ENCODE measurements at places on chromosomes 7 and 10. TPM values are rescaled to one million over a fixed set of nuclear protein-coding genes. Genes with fewer than 3 reads are reported as not detected.
A peak's percentile ranks its signal among the peaks of the same experiment; 100 is the strongest.

The NEUROG3 gene
- not detected for total RNA-seq

The SH2D4B gene
- total RNA-seq, result 0.27 TPM

The ZNF487 gene
- total RNA-seq, result 22.8 TPM

The MEPCE gene
- total RNA-seq, result 54.9 TPM

The STOX1 gene
- not detected for total RNA-seq

The OIT3 gene
- not detected for total RNA-seq

The CPA4 gene
- total RNA-seq, result not detected

The FBXL13 gene
- 0.85 TPM for total RNA-seq

The SH2B2 gene
- 1.6 TPM for total RNA-seq

The MRLN gene
- total RNA-seq, result not detected

DNA sequence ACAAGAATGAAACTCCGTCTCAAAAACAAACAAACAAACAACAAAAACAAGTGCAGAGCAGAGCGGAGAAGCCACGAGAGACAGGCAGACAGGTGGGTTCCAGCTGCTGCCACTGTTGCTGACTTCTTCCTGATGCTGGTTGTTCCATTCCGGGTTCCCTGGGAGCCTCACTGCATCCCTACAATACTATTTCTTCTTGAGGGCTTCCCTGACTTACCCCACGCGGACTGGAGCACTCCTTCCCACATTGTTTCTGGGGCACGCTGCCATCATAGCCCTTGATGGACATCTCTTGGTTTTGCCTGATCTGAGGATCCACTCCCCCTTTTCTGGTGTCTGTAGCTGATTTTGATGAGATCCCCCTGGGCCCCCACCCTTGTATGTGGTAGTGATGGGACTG is 5.6 kb upstream of the NKX1-2 start:
- H3K4me3 ChIP-seq, result no peak overlapping the region
- H3K27ac ChIP-seq, result no peak overlapping the region
- no peaks in the 10 kb centered on the region for H3K36me3 ChIP-seq
- no peaks in the 10 kb centered on the region for H3K4me1 ChIP-seq
- peaks cover 15% of the 10 kb centered on the region for H3K27me3 ChIP-seq
- DNase-seq, result no peak

DNA sequence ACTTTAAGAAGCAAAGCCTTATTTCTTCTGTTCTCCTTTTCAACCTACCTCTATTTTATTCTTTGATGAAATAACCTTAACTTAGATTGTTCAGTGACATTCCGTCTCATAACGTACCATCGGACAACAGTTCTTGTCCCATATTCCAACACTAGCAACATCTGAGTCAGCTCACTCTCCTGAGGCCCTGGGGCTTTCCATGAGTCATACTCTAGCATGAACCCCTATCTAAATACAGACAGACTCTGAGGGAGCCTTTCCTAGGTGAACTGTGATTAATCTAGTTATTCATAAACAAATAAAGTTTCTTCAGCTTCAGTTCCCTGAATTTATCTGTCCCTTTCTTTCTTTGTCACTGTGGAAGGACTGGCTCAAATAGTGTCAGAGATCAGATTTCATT is 168.7 kb upstream of the LYZL1 start:
- H3K4me1 ChIP-seq, result no peaks in the 10 kb centered on the region
- H3K27ac ChIP-seq, result no peak overlapping the region
- DNase-seq, result no peak
- no peaks in the 10 kb centered on the region for H3K36me3 ChIP-seq
- no peaks in the 10 kb centered on the region for H3K27me3 ChIP-seq

DNA sequence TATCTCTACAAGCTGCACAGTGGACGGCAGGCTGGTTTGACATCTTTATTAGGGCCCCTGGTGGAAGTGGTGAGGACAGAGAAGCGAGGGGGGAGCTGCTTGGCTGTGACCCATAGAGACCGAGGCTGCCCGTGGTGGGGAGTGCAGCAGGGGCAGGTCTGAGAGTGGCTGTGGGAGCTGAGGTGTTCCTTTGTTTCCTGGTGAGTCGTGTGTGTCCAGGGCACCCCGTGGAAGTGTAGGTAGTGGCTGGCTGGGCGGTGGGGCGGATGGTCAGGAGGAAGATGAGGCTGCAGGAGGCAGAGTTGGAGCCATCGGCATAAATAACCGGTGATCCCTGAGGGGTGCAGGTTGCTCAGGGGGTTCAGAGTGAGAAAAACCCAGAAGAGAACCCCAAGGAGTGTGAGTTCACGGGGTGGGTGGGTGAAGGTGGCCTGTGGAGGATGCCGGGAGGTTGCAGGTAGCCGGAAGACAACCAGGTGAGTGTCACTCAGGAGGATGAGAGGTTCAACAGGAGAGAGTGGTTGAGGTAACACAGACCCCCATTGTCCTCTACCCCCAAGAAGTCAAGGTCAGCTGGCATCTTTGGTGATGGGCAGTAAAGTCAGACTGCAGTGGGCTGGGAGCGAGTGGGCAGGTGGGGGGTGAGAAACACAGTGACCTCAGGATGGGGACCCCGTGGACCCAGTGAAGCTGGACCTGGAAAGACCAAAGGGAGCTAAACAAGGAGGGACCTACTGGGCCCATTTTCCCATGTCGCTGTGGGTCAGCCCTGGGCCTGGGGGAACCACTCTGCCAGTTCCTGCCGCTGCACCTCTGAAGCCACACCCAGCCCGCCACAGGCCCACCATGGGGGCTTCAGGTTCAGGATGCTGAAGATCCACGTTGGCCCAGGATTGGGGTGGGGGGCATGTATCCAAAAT is 7.8 kb downstream of the ATP6V0E2 start:
- H3K4me1 ChIP-seq, result peaks cover 7% of the 10 kb centered on the region
- DNase-seq, result no peak
- H3K27me3 ChIP-seq, result no peaks in the 10 kb centered on the region
- H3K4me3 ChIP-seq, result no peak overlapping the region

DNA sequence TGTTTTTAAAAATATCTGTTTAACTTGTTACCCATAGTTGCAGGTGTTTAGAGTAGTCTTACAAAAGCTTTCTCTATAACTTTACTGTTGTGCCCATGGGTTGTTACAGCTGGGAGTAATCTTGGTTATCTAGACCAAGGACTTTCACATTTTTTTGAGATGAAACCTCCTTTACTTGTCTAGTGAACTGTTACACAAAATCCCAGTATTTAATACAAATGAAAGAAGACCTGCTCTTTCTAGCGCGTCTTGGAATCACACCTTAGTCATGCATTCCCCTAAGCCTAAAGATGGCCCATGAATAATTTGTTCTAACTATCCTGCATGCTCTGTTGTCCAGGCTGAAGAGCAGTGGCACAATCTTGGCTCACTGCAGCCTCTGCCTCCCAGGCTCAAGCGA is 38.0 kb downstream of the CSGALNACT2 start:
- DNase-seq, result no peak
- H3K27ac ChIP-seq, result no peak overlapping the region
- peaks cover 59% of the 10 kb centered on the region for H3K36me3 ChIP-seq
- no peaks in the 10 kb centered on the region for H3K27me3 ChIP-seq

- H3K36me3 ChIP-seq, result no peaks in the 10 kb centered on the region
Measured at GRCh38 chr7:135795846-135796570, 47.4 kb upstream of the FAM180A start.

DNA sequence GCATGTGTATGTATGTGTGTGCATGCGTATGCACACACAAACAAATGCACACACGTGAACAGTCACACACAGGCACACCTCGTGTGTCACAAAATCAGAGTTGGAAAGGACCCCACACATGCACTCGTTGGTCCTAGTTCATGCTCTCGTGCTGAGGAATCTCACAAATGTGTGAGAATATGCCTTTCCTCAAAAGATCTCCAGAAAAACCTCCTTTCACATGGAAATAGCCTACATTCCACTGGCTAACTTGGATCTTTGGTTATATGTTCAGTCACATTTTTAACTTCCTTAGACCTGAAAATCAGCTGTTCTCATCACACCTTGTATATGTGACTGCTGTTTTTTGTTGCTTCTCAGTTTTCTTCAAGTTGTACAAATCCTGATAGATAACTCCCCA is 256.7 kb downstream of the DPP6 start:
- no peak overlapping the region for H3K27ac ChIP-seq
- H3K4me3 ChIP-seq, result no peak overlapping the region
- H3K27me3 ChIP-seq, result no peaks in the 10 kb centered on the region
- H3K36me3 ChIP-seq, result no peaks in the 10 kb centered on the region

DNA sequence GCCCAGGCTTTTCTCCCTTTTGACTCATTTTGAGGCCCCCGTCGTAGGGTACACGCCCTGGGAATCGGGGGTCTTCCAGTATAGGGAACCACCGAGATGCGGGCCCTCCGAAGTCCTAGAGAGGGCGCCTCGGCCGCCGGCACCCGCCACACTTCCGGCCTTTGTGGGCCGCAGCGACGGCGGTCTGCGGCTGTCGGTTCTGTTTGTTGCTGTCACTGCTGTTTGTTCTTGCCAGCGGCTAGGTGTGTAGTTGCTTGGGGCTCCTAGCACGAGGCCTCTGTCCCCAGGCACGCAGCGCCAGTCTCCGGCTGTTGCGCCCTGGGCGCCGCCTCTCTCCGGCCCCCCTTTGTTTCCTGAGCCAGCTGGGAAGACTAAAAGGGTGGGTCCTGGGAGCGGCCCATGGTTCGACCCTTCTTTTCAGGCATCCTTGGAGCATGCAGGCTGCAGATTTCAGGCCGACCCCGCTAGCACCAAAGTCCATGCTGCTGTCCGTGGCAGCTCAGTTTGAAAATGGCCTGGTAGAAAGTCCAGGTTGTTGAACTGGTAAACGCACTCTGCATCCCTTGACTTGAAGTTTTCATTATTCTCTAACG is 17.8 kb upstream of the ZKSCAN1 start:
- H3K4me3 ChIP-seq, result peak overlapping the region; percentile 39
- no peaks in the 10 kb centered on the region for H3K36me3 ChIP-seq

GRCh38 chr7:141161550-141162535 is 88.0 kb downstream of the TMEM178B start:
- H3K27ac ChIP-seq, result no peak overlapping the region
- H3K36me3 ChIP-seq, result no peaks in the 10 kb centered on the region
- no peaks in the 10 kb centered on the region for H3K27me3 ChIP-seq
- no peak for DNase-seq

- no peak for DNase-seq
- no peaks in the 10 kb centered on the region for H3K36me3 ChIP-seq
- H3K27me3 ChIP-seq, result no peaks in the 10 kb centered on the region
- no peak overlapping the region for H3K4me3 ChIP-seq
Measured at GRCh38 chr7:33873518-33873917, 31.8 kb upstream of the BMPER start.

DNA sequence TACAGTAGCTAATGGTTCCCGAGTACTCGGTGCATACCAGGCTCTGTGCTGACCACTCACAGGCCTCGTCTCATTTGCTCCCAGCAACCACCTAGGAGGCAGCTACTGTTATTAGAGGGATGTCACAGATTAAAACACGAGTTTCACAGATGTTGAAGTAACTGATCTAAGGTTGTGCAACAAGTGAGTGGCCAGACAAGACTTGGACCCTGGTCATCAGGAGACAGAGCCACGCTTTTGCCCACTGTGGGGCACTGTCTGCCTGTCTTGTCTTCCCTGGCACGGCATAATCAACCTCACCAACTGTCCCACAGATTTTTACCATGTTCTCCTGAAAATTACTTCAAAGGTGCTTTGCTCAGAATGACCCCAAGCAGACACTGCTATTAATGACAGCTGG is 111.6 kb upstream of the HABP2 start:
- no peaks in the 10 kb centered on the region for H3K36me3 ChIP-seq
- H3K4me3 ChIP-seq, result no peak overlapping the region
- no peak for DNase-seq

- H3K27me3 ChIP-seq, result no peaks in the 10 kb centered on the region
- no peak overlapping the region for H3K27ac ChIP-seq
- H3K4me1 ChIP-seq, result peaks cover 9% of the 10 kb centered on the region
- H3K4me3 ChIP-seq, result no peak overlapping the region
- no peak for DNase-seq
Measured at GRCh38 chr10:114491933-114492332, 87.6 kb upstream of the AFAP1L2 start.

- no peak for DNase-seq
- H3K27ac ChIP-seq, result no peak overlapping the region
- peaks cover 10% of the 10 kb centered on the region for H3K4me1 ChIP-seq
- H3K36me3 ChIP-seq, result no peaks in the 10 kb centered on the region
Measured at GRCh38 chr10:103197174-103197573, 4.1 kb upstream of the NT5C2 start.

- no peaks in the 10 kb centered on the region for H3K27me3 ChIP-seq
- H3K36me3 ChIP-seq, result no peaks in the 10 kb centered on the region
- H3K4me1 ChIP-seq, result peaks cover 33% of the 10 kb centered on the region
- no peak overlapping the region for H3K27ac ChIP-seq
Measured at GRCh38 chr10:78253063-78253853, 219.6 kb downstream of the RPS24 start.

GRCh38 chr10:48464121-48464870 is 140.6 kb downstream of the ARHGAP22 start:
- H3K4me1 ChIP-seq, result no peaks in the 10 kb centered on the region
- no peak overlapping the region for H3K27ac ChIP-seq
- no peaks in the 10 kb centered on the region for H3K27me3 ChIP-seq
- H3K4me3 ChIP-seq, result no peak overlapping the region
- H3K36me3 ChIP-seq, result no peaks in the 10 kb centered on the region
- DNase-seq, result no peak

GRCh38 chr10:18100669-18101068 is 39.6 kb upstream of the CACNB2 start:
- no peaks in the 10 kb centered on the region for H3K4me1 ChIP-seq
- H3K27me3 ChIP-seq, result no peaks in the 10 kb centered on the region
- no peak for DNase-seq
- no peaks in the 10 kb centered on the region for H3K36me3 ChIP-seq
- H3K4me3 ChIP-seq, result no peak overlapping the region
- H3K27ac ChIP-seq, result no peak overlapping the region

- no peak for DNase-seq
- H3K4me1 ChIP-seq, result no peaks in the 10 kb centered on the region
- H3K27ac ChIP-seq, result no peak overlapping the region
- no peak overlapping the region for H3K4me3 ChIP-seq
- no peaks in the 10 kb centered on the region for H3K27me3 ChIP-seq
- no peaks in the 10 kb centered on the region for H3K36me3 ChIP-seq
Measured at GRCh38 chr7:33217595-33217994, 88.2 kb downstream of the BBS9 start.

- H3K27ac ChIP-seq, result no peak overlapping the region
- no peaks in the 10 kb centered on the region for H3K36me3 ChIP-seq
- no peaks in the 10 kb centered on the region for H3K4me1 ChIP-seq
- H3K4me3 ChIP-seq, result no peak overlapping the region
Measured at GRCh38 chr7:17552952-17553351, 254.5 kb downstream of the AHR start.

- peaks cover 14% of the 10 kb centered on the region for H3K4me1 ChIP-seq
- H3K27me3 ChIP-seq, result peaks cover 21% of the 10 kb centered on the region
- no peak overlapping the region for H3K27ac ChIP-seq
Measured at GRCh38 chr7:45919993-45920459, 1.0 kb downstream of the IGFBP3 start.

- H3K36me3 ChIP-seq, result no peaks in the 10 kb centered on the region
- no peak for DNase-seq
- H3K27ac ChIP-seq, result no peak overlapping the region
- peaks cover 18% of the 10 kb centered on the region for H3K4me1 ChIP-seq
Measured at GRCh38 chr10:69458430-69459100, 7.3 kb downstream of the TSPAN15 start.

- H3K4me3 ChIP-seq, result no peak overlapping the region
- no peak for DNase-seq
- no peaks in the 10 kb centered on the region for H3K36me3 ChIP-seq
- H3K4me1 ChIP-seq, result no peaks in the 10 kb centered on the region
- no peaks in the 10 kb centered on the region for H3K27me3 ChIP-seq
Measured at GRCh38 chr10:80272793-80273522, 16.5 kb downstream of the MAT1A start.

GRCh38 chr7:22550514-22551030 is 50.6 kb upstream of the STEAP1B start:
- no peak overlapping the region for H3K4me3 ChIP-seq
- peaks cover 9% of the 10 kb centered on the region for H3K4me1 ChIP-seq
- H3K36me3 ChIP-seq, result no peaks in the 10 kb centered on the region
- peaks cover 18% of the 10 kb centered on the region for H3K27me3 ChIP-seq
- H3K27ac ChIP-seq, result no peak overlapping the region
- no peak for DNase-seq
